CD4-positive, alpha-beta T cell treated with Interleukin-21 for 1 hour (primary cell): ENCODE measurements at places on chromosomes 5 and 9.

- no peak for DNase-seq
Measured at GRCh38 chr5:154618696-154619095, 136.5 kb upstream of the LARP1 start.

GRCh38 chr5:40124367-40124766, 555.3 kb upstream of the PTGER4 start:
- DNase-seq = no peak

DNA sequence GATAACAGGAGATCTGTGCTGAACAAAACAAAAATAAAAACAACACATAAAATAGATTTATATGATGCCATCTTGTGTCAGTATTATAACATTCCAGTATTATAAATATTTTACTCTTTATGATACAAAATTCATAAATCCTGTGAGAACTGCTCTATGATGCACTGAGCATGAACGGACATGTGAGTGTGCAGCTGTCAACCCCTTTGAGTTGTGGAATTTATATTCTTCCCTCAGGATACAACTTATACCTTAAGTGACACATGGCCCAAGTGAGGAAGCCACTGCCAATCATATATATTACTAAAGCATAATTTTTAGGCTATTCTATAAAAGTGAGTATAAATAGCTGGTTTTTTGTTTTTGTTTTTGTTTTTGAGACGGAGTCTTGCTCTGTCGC, 116.0 kb upstream of the OR13F1 start:
- no peak for DNase-seq

- no peak for DNase-seq
Measured at GRCh38 chr5:176492431-176492830, 44.2 kb downstream of the FAF2 start.

DNA sequence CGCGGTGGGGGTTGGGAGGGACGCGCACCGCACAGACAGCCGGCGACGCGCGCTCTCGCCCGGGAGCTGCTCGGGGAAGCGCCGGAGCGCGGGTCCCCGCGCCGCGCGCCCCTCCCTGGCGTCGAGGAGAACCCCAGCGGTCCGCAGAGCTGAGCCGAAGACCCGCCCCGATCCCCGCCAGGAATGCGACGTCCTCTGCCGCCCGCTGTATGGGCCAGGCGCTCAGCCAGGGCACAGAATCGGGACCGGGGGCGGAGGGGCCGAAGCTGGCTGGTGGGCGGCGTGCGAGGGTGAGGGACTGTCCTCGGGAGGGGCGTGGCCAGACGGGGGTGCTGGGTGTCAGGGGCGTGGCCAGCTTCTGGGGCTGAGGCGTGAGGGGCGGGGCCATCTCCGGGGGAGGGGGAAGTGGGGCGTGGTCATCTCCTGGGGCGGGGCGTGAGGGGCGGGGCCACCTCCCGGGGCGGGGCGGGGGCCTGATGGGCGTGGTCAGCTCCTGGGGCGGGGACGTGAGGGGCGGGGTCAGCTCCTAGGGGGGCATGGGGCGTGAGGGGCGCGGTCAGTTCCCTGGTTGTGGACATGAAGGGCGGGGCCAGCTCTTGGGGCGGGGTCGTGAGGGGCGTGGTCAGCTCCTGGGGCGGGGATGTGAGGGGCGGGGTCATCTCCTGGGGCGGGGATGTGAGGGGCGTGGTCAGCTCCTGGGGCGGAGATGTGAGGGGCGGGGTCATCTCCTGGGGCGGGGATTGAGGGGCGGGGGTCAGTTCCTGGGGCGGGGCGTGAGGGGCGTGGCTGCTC, 965 bp downstream of the PTGDS start:
- peak; percentile 75 for DNase-seq

GRCh38 chr9:134325096-134325812, 1.0 kb upstream of the RXRA start:
- peak; percentile 38 for DNase-seq

DNA sequence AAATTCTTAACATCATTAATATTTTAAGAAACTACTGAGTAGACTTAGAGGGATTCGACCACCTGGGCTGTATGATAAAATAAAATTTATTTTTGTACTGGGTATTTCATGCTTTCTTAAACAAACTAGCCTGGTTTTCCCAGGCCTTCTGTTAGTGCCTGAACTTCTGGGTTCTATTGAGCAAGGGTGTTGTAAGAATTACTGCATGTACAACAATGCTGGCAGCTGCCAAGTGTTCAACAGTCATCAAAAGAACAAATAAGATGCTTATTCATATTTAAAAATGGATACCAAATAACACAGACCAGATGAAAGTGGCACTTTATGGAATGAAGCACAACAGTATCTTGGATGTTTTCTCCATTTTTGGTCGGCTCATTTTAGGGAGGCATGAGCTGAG, 123.2 kb upstream of the FBXL7 start:
- no peak for DNase-seq

GRCh38 chr5:175207321-175208040, 236.5 kb downstream of the DRD1 start:
- no peak for DNase-seq

- no peak for DNase-seq
Measured at GRCh38 chr9:90836411-90837080, 34.9 kb downstream of the SYK start.

DNA sequence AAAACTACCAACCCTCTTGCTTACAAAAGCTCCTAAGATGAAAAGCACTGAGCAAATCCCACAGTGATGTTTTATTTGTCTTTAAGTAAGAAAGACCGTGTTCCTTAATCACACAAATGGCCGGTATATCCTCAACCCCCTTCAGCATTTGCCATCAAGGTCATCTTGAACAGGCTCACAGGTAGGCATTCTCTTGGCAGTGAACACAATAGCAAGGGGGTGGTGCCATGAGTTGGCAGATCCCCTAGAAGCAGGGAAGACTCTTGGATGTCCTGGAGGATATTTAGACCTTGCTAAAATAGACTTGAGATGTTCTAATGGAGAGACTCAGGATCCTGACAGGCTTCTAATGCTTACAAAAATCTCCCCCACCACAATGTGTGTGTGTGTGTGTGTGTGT, 323.0 kb downstream of the SPOCK1 start:
- no peak for DNase-seq

DNA sequence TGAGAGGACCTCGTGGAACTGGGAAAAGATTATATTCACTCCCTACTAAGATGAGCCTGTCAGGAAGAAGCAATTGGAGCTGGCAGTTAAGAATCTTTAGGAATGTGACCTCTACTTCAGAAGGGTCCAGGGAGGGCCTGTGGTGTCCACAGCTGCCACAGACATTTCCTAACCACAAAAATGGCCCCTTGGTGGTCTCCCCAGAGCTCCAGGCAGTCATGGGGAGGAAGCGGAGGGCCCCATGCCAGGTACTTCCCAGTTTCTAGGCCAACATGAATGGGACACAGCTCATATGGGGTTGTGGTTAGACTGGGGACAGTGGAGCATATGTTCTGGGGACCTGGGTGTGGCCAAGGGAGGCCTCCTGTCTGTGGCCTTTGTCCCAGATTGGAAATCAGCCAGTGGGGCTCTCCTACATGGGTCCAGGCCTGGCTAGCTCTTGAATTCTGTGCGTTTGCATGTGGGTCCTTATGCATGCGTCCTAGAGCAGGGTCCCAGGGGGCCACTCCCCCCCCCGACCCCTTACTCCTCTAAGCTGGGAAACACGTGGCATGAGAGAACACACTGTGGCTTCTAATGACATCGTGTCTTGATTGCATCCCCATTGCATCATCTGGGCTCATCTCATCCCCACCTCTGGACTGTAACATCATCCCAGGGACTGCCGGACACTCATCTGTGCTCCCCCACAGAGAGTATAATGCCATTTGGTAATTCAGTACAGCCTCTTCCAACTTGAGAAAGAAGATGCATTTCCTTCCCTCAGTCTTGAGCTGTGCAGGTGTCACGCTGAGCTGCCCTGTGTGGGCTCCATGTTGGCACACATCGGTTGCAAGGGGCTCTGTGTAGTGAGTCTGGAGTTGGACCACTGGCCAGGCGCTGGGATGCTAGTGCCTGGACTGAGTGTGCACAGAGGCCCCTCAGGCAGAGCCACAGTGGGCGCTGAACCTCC, 31.3 kb downstream of the IRF1 start:
- no peak for DNase-seq

- no peak for DNase-seq
Measured at GRCh38 chr5:72288924-72289323, 31.1 kb downstream of the MRPS27 start.

DNA sequence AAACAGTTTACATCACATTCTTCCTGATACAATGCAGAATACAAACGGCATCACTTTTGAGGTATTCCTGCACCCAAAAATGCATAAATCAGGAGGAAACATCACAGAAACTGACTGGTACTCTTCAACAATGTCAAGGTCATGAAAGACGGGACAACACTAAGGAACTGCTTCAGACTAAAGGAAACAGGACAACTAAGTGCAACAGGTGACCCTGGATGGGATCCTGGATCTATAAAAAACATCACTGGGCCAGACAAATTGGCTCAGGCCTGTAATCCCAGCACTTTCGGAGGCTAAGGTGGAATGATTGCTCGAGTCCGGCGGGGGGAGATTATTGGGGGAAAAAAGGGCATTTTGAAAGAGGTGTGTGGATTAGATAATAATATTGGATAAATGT, 22.6 kb downstream of the BTNL9 start:
- no peak for DNase-seq

GRCh38 chr9:127968042-127968441, 12.7 kb downstream of the EEIG1 start:
- DNase-seq = no peak

DNA sequence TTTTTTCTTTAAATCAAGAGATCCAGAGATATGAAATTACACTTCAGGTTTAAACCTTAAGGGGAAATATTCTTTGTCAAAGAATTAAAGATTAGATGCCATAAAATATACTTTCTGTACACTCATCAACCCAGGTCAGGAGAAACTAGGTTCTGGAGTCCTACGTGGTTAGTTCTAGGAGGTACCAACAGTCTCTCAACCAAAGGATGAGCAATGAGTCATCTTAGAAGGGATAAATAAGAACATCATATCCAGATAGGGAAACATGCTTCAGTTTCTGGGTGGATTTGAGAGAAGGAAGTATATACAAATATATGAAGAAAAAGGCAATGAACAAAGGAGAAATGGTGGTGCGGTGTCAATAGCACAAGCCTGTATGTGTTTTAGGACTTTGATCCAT, 98.2 kb downstream of the CSNK1G3 start:
- no peak for DNase-seq

- DNase-seq = no peak
Measured at GRCh38 chr5:73797132-73797510, 171.1 kb downstream of the ARHGEF28 start.

GRCh38 chr9:26331223-26331622, 561.4 kb downstream of the CAAP1 start:
- DNase-seq = no peak

GRCh38 chr9:115008536-115009270, 78.3 kb upstream of the TNFSF8 start:
- DNase-seq = no peak

GRCh38 chr5:9497347-9497746, 48.5 kb downstream of the SEMA5A start:
- DNase-seq = no peak

DNA sequence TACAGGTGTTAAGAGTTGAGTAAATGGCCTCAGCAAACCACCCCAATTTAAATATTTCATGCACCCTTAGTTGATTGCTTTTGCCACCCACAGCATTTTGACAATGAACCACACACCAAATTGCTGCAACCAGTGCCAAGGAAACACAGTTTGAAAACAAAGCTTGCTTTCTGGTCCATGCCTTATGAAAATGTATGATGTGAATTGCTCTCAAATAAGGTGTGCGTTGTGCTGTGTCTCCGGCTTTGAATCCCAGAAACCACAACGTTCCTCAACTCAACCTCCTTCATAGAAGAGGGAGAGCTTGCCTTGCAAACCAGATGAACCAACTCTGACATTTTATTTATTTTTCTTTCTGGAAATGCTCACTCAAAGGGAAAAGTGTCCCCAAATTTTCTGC, 762.7 kb downstream of the TLE1 start:
- no peak for DNase-seq

DNA sequence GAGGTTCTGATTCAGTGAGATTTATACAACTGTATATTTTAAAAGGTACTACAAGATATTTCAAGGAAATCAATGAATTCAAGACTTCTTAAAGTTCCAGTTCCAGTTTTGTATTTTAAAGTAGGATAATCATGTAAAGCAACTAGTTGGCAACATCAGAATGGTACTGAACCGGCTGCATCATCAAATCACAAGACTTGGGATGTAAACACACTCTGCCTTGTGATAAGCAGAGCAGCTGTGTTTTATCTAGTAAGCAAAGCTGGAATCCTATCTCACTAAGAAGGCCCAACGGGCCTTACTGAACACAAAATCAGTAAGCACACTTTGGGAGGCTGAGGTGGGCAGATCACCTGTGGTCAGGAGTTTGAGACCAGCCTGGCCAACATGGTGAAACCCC, 327.2 kb upstream of the NREP start:
- DNase-seq = no peak

- DNase-seq = no peak
Measured at GRCh38 chr9:35538361-35539234, 48.7 kb downstream of the RUSC2 start.
